SW480 (cell line): ENCODE measurements at places on chromosomes 12 and 14.
A peak's percentile ranks its signal among the peaks of the same experiment; 100 is the strongest.

DNA sequence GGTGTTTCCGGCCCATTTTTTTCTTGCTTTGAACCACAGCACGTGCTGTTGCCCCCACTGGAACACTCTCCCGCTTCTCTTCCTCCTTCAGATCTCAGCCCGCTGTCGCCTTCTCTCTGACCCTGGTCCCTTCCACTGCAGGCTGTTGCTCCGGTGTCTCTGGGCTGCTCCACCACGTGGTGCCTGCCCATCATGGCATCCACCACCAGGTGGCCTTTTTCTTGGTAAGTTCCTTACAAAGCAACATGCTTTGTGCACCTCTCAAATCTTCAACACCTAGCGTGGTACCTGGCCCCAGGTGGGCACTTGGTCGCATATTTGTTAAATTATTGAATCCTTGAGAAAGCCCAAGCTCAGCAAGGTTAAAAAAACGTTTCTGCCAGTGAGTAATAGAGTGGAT lies 19.1 kb downstream of the TUNAR start:
- peak; percentile 46 for DNase-seq

- no peak for DNase-seq
Observed at GRCh38 chr12:119666226-119666795, 1.6 kb upstream of the PRKAB1 start.

DNA sequence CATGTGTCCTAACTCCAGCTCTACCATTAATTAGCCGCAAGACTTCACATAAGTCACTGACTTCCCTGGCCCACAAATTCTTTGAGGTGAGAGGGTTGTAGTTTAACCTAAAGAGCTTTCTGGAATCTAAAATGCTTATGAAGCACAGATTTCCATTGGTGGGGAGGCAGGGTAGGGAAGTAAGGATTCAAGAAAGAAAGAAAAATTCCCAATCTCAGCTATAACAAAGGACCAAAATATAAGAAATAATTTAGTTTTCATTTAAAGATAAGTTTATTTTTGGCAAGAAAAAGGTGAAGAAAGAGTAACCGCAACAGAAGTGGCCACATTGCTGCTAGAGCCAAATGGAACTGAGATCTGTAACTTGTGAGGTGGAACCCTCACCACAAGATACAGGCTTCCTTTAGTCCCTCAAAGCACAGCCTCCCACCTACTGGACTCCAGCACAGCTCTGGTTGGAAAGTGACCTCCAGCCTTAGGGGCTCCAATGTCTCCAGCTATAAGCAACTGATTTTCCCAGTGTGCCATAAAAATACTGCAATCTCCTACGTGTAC lies 23.6 kb downstream of the DAD1 start:
- no peak for DNase-seq

DNA sequence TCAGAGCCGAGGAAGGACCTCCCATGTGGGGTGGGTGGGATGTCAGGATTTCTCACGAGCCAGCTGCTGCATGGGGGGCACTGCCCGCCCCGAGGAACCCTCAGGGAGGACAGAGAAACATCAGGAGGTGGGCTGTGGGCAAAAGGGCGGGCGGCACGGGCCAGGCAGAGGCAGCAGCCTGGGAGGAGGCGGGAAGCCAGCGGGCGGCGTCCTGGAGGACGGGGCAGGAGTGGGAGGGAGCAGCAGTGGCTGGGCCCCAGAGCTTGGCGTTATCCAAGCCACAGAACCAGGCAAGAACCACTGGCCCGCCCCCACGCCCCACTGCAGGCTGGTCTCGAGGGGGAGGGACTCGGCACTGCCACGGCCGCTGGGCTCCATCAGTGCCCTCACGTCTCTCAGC lies 2.4 kb downstream of the C14orf180 start:
- DNase-seq: no peak

DNA sequence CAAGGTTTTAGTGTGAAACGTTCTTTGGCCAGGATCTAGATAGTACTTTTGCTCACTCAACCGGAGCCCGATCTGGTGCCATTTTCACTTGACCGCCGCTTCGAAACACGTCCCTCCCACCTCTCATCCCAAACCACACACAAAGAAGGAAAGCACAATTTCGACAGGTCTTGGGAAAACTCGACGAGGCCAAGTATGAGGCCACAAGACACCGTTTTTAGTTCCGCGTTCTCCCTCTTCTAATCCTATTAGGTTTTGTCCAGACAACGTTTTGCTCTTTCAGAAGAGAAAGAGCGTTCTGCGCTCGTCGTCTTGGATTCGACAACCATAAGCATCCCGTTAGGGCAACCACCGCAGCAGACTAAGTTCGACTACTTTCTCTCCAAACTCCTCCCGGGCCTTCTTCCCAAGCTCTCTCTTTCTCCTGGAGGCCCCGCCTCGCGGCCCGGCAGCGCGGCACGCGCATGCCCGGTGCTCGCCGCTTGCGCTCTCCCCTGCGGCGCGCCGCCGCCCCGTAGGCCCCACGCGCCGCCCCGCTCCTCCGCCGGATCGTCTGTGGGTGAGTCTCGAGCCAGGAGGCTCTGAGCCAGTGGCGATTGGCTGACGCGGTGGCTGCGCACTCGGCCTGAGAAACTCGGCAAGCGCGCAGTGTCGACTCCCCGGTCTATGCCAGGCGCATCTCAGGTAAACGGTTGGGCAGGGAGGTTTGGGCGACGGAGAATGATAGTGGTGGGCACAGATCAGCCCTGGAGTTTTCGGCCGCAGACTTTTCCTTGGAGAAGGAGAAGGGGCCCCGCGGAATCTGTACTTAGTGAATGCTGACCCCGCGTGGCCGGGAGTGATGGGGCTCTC lies at the start of gene MIPOL1:
Gene MIPOL1 (plus strand): TSS at position 517 of the 852 bp plus-strand sequence. CDS start 49,952 bp downstream, outside the sequence.
- DNase-seq: peak; percentile 62

DNA sequence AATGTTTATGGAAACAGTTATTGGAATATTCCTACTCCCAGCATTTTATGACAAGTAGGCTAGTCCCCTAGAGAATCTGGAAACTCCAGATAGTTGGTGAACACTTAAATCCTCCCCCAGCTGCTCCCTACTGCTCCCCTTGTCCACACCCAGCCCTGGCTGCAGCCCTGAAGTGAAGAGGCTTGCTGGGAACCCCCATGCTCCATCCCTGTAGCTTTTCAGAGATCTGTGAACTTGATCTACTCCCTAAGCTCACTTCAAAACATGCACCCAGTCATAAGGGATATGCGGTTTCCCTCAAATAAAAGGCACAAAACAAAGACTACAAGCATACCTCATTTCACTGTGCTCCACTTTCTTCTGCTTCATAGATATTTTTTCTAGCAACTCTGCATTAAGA lies 33.2 kb downstream of the EGLN3 start:
- no peak for DNase-seq

- no peak for DNase-seq
Observed at GRCh38 chr14:38079268-38079667, 128.4 kb upstream of the SSTR1 start.

DNA sequence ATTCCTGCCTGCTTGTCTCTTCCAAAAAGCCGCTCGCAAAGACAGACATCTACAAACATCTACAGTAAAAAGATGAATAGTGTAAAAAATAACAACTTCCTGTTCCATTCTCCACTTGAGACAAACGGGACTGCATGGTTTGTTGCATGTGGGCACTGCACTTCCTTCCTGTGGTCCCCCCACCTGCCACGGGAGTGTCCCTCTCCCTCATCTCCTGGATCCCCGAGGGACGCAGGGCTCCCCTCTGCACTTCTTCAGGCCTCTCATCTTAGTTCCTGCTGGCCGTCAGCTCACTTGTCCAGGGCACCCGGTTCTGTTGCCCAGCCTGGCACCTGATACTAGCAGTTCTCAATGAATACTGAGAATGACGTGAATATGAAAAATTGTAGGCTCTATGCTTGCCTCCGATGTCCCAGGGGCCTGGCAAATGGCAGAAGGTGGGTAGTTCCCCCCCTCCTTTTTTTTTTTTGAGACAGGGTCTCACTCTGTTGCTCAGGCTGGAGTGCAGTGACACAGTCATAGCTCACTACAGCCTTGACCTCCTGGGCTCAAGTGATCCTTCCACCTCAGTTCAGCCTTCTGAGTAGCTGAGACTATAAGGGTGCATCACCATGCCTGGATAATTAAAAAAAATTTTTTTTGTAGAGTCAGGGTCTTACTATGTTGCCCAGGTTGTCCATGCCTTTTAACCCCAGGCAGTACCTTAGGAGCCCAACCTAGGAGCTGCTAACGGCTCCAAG lies 3.5 kb upstream of the KLC1 start:
- DNase-seq: no peak

DNA sequence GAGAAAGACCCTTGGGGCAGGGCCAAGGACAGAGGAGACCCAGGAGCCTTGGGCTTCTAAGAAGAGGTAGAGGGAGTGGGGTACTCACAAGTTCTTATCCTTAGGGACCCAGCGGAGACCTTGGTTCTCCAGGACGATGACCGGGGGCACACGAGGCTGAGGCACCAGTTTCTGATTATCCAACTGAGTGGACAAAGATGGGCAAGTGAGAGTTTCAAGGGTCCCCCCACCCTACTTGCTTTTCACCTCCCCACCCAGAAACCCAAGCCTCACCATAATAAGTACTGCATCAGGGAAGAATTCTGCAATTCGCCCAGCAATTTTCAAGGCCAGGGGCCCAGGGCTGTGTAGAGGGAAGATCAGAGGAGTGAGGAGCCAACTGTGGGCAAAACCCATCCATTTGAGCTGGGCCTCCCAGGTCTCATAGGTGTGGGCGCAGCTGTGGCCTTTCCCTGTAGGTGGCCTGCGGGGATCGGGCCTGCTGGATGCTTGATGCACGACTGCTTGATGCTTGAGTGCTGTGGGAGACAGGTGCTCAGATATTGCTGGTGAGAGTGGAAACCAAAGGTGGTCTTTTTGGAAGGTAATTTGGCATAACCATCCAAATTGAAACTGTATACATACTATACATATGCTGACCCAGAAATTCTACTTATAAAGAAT lies 2.0 kb downstream of the EMC9 start:
- no peak for DNase-seq

GRCh38 chr14:51981218-51981854 lies 8.0 kb upstream of the RTRAF start:
- DNase-seq: no peak

DNA sequence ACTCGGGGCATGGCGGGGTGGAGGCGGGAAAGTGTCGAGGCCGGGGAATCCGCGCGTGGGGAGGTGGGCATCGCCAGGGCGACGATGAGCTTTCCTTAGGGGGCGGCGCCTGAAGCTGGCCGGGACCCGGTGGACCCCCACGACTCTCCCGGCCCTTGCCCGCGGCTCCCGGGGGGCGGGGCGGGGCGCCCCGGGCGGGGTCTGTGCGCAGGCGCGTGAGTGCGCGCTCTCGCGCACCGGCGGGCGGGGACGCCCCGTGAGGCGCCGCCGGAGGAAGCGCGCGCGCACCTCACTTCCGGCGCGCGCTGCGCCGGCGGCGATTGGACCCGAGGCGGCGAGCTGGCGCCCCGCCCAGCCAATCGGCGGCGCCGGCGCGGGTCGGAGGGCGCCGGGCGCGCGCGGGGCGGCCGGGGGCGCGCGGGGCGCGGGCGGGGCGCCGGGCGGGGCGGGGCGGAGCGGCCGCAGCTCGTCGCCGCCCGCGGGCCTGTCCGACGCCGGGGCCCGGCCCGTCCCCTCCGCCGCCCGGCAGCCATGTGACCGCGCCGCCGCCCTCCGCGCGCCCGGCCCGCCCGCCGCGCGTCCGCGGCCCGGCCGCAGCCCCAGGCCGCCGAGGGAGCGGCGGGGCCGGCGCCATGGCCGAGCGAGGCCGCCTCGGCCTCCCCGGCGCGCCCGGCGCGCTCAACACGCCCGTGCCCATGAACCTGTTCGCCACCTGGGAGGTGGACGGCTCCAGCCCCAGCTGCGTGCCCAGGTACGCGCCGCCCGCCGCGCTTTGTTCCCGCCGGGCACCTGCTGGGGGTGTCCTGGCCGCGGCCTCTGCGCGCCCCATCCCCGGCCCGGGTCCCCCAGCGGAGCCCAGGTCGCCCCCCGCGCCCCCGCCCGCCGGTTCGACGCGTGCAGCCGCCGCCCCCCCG lies at the start of gene PACS2:
Gene PACS2 (plus strand): TSS at position 462 of the 914 bp plus-strand sequence. CDS start 171 bp downstream, at position 633.
- DNase-seq: peak; percentile 79

GRCh38 chr12:120071493-120072020 lies 45.0 kb downstream of the RAB35 start:
- DNase-seq: no peak

DNA sequence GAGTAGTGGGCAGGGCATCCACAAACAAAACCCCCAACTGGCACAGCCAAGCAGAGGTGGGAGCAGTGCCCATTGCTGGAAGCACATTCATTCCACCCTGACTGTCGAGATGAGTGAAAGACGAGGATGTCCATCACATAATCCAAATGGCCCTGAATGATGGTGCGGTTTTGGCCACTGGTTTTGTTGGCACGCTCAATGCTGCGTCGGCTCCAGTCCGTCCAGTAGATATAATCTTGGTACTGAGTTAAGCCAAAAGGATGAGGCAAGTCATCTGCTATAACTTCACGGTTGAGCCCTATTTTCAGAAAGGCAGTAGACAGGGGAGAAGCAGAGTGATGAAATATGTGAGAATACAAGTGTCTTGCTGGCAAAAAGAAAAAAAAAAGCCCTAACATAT lies 88.1 kb downstream of the BCL2L14 start:
- DNase-seq: no peak

DNA sequence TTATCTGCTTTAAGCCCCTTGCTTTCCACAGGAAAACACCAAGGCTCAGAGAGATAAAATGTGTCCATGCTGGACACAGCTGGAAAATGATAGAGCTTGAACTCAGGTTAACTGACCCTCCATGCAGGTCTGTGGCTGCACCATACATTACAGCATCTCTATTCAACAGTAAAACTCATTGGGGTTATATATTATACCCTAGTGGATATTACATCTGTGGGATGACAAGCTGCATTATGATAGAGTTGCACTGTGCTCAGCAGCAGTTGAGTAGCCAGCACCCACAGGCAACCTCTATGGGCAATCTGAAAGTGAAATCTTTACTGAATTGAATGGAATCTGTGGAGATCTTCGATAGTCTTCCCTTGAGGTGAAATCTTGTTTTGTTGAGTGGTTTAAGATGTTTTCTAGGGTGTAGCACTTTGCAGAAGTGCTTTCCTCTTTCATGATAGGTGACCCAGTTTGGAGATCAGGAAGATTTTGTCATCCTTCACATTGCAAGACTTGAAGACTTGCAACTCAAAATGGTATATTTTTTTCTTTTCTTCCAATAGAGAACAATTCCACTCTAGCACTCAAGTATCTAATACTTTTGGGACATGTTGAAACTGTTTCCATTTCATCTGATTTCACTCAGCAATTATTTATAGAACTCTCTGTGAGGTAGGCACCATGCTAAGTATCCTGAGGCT lies 389.2 kb downstream of the RAD51B start:
- no peak for DNase-seq

GRCh38 chr14:52551696-52552062 lies 626 bp downstream of the TXNDC16 start:
- peak; percentile 67 for DNase-seq

DNA sequence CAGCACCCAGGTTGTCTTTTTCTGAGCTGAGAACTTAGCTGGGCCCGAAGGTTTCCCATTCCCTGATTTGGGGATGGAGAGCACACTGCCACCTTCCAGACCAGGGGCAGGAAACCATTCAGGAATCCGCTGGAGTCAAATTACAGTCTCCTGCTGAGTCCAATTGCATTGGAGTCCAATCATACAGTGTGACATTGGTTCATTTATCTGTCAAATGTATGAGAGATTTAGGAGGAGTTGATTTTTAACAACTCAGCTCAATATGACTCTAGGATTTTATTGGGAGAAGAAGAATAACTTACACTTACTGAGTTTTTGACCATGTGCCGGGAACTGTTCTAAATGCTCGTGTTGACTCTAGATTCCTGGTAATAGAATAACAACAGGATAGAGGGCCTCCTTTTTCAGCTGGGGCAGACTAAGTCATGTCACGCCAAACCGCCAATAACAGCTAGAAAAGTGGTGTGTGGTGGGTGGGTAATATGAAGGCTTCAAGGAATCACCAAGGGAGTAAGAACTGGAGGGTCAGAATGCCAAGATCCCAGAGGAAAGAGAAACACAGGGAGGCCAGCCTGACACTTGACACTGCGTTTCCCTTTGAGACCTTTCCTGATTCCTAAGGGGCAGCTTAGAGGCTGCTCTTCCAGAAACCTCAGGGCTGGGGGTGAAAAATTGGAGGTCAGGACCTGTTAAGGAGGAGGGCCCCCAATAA lies 11.5 kb downstream of the SYNDIG1L start:
- DNase-seq: no peak
